ENCODE measurements at places on chromosomes 12 and 14. TPM values are rescaled to one million over a fixed set of nuclear protein-coding genes. Genes with fewer than 3 reads are reported as not detected.

- DNase-seq = no peak
Measured at GRCh38 chr12:96221391-96221790, 27.2 kb downstream of the ELK3 start.

- DNase-seq = no peak
Measured at GRCh38 chr12:52952076-52952801, 3.3 kb downstream of the KRT18 start.

DNA sequence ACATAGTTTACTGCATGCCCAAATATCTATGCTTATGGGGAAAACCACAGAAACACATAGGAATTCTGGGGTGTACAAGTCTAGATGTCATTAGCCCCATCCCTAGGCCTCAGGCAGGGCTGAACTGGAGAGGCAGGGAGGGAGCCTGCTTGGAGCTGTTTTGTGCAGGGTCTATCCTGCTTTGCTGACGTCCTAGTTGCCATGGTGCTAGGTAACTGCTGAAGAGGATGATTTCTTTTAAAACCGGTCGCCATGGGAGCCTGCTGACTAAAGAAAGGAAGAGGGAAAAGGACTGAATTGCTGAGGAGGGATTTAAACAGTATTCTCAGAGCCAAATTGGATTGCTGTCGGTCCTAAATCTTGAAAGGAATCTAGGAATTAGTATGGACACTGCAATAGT is 10.7 kb downstream of the GPR19 start:
- DNase-seq = no peak

DNA sequence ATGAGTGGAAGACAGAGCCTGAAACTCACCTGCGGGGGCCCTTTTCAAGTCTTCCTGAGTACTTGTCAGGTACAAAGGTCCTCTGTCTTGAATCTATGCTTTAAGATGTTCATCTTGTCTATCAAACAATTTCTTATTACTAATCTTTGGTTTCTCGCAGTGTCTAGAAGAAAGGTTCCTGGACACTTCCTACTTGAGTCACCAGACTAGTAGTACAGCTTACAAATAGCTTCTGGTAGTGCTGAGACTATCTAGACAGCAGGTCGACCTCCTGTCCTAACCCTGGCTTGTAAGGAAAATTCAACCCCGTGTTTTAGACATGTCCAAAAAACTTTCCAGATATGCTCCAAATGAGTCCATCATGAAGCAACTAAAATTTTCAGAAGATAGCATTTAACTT is 11.2 kb upstream of the ARID2 start:
- no peak for DNase-seq

DNA sequence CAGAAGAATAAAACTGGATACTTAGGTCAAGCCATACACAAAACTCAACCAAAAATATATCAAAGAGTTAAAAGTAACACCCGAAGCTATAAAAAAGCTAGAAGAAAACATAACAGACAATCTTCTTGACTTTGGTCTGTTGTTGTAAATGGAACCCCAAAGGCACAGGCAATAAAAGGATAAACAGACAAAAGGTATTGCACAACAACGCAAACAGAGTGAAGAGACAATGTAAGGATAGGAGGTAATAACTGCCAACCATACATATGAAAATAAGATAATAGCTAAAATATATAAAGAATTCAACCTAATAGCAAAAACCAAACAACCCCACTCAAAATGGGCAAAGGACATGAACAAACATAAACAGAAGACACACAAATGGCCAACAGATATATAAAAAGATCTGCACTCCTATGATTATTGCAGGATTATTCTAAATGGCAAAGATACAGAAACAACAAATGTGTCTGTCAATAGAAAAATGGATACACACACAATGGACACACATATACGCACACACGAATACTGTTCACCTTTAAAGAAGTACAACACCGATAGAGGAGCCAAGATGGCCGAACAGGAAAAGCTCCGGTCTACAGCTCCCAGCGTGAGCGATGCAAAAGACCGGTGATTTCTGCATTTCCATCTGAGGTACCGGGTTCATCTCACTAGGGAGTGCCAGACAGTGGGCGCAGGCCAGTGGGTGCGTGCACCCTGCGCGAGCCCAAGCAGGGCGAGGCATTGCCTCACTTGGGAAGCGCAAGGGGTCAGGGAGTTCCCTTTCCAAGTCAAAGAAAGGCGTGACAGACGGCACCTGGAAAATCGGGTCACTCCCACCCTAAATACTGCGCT is 1137.1 kb downstream of the FSCB start:
- DNase-seq = no peak

DNA sequence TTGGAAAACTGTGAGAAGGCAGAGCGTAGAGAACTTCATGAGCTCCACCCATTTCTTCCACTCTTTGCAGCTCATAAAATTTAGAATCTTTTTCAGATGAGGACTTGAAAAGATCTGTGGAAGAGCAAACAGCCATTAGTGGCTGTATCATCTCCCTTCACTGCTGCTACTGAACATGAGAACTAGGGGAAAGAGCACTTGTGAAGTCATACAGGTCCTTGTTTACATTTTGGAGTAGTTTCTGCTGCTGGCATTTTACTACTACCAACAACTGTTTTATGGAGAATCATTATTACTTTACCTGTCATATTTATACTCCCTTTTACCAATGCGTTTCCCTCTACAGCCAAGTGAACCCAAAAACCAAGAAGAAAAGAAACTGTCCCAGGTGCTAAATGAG is 41.0 kb downstream of the RPGRIP1 start:
- DNase-seq = no peak

GRCh38 chr12:47754881-47755280 is 3.8 kb downstream of the RAPGEF3 start:
- no peak for DNase-seq

DNA sequence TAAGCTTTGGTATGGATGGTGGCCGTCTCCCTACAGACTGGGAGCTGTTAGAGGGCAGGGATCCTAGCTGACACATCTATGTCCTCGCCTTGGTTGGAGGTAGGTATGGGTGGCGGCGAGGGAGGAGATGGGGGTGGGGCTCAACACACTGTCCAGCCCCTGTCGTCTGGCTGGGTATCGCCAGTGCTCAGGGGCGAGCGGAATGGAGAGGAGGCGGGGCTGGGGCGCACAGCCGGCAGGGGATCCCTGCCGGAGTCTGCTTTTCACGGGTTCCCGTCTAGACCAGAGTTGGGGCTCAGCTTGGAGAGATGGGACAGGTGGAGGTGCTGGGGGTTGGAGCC is 16.1 kb downstream of the TAMALIN start:
- DNase-seq = no peak

DNA sequence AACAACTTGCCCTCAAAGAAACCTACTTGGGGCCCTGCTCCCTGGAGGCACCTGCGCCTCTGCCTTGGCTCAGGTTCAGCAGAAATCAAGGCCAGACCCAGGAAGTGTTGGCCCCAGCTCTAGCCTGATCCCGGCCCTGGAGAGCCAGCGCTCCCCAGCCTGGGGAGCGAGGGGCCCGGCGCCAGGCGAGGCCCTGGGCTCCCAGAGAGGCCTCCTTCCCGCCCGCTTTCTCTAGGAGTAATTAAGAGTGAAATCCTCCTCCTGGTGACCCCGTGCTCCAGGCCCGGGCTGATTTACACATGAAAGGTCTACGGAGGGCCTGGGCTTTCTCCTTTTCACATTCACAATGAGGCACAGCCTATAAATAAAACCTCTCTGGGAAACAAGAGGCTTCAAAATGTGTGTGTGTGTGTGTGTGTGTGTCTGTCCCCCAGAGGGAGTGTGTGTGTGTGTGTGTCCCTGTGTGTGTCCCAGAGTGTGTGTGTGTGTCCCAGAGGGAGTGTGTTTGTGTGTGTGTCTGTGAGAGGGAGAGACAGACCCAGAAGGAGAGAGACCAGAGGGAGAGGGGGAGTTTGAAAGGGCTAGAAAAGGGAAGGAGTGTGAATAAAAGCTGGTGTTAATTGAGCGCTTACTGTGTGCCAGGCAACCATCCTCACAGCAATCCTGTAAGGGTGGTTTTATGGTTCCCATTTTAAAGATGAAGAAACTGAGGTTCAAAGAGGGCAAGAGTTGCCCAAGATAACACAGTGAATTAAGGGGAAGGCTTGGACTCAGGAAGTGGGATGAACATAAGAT is 23.8 kb upstream of the COX6A1 start:
- no peak for DNase-seq

DNA sequence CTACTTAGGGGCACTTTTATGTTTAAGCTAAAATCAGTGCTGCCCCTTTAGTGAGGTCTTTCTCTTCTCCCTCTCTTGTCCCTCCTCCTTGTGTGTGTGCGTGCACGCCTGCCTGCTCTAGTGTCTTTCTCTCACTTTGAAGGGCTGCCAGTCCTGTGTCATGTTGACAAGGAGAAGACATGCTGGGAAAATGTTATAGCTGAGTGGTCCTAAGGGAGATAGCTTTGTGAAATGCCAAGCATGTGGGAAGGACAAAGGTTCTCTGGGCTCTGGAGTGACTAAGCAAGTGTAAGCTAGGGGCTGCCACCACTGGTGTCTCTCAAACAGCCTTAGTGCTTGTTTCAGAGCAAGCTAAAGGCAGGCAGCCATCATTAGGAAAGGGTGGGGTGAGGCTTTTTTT is 108.4 kb downstream of the EMP1 start:
- DNase-seq = no peak

DNA sequence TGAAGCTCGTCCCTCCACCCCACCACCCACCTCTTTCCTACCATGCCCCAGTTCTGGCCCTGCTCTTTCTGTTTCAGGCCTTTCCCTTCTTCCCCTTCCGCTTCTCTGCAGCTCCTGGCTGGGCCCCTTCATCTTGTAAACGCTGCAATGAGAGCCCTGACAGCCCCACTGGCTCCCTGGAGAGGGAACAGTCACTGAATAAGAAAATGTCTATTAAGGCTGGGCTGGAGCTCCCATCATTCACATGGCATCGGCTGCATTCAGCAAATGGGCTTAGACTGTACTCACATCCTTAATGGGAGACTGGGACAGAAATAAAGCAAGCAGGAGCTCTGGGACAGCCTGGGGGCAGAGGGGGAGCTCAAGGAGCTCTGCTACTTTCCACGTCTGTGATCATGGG is 45.2 kb upstream of the TUNAR start:
- no peak for DNase-seq

DNA sequence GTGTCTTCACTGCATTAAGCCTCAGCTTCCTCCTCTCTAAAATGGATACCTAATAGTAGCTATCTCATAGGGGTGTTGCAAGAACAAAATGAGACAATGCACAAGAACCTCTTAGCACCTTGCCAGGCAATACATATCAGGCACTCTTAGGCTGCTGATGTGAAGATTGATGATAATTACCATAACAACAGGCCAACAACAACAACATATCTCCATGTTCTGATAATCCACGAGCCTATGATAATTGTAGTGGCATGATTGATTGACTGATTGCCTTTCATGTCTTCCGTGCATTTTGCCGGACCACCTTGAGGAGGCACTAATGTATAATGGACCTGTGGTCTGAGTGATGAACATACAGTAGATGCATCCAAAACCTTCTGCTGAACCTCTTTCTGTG is 50.7 kb upstream of the WSCD2 start:
- DNase-seq = no peak

GRCh38 chr12:107366322-107366721 is 273.0 kb upstream of the CRY1 start:
- DNase-seq = no peak

EPYC gene
- not detected for total RNA-seq

ZNF605 gene
- 13.6 TPM for total RNA-seq

ZC3H10 gene
- total RNA-seq = 12.0 TPM

CCDC175 gene
- total RNA-seq = not detected

SERPINA9 gene
- not detected for total RNA-seq

RNASE2 gene
- total RNA-seq = not detected

TMEM30B gene
- 1.4 TPM for total RNA-seq

RTN1 gene
- not detected for total RNA-seq

GALC gene
- total RNA-seq = 24.7 TPM

SYCP3 gene
- total RNA-seq = 0.94 TPM

FAM234B gene
- 5.1 TPM for total RNA-seq

ZFC3H1 gene
- total RNA-seq = 70.2 TPM

NTS gene
- total RNA-seq = not detected

KCNK13 gene
- total RNA-seq = 0.19 TPM

C14orf180 gene
- total RNA-seq = not detected

ETFBKMT gene
- total RNA-seq = 1.6 TPM

All from activated naive CD8-positive, alpha-beta T cell treated with anti-CD3 and anti-CD28 coated beads, Interleukin-2, amount 10 ng/mL, durations not matched to agents 7 days and 5 days (primary cell).